ENCODE measurements at places on chromosomes 5 and 9.

GRCh38 chr9:83935276-83935935 lies 14.2 kb upstream of the KIF27 start:
- H3K27me3 ChIP-seq, result no peaks in the 10 kb centered on the region
- H3K27ac ChIP-seq, result no peak overlapping the region
- no peaks in the 10 kb centered on the region for H3K4me1 ChIP-seq

DNA sequence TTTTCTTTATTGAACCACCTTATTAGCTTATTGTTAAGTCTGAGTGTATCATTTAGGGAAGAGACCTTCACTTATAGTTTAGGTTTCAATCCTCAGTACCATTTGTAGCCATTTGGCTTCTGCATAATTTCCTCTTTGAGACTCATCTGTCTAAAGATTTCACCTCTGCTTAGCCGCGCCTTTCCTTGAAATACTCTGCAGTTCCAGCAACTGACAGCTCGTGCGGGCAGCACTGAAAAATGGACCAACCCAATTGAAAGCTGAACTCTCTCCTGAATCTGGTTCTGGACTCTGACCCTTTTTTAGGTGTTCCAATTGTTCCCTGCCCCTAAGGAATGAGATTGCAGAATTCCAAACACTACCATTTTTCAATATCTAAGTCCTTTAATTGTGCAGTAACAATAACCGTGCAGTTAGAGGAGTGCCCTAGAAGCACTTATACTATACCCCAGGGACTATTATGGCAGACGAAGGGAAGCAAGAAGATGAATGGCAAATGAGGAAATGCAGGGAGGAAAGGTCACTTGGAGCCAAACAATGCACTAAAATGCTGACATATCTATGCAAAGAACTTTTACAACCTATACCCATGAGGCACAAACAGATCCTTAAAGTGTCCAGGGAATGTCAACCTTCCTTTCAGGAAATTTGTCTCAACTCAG lies 50.1 kb upstream of the PDE4D start:
- no peaks in the 10 kb centered on the region for H3K4me1 ChIP-seq
- no peak overlapping the region for H3K27ac ChIP-seq
- peak; percentile 21 for DNase-seq
- H3K27me3 ChIP-seq, result no peaks in the 10 kb centered on the region

DNA sequence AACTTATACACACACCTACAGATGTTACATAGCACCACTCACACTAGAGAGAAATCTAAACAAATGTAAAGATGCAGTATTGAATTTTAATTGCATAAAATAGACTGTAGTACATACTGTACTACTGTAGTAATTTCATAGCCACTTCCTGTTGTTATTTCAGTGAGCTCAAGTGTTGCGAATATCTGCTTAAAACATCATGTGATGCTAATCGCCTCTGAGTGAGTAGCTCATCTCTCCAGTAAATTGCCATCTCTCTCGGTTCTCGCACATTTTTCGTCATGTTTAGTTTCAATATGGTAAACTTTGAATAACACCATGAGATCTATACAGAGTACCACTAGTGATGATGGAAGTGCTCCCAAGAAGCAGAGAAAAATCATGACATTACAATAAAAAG lies 22.0 kb upstream of the ARHGEF28 start:
- no peaks in the 10 kb centered on the region for H3K27me3 ChIP-seq
- no peak overlapping the region for H3K4me3 ChIP-seq
- no peak for DNase-seq
- H3K27ac ChIP-seq, result no peak overlapping the region
- H3K36me3 ChIP-seq, result no peaks in the 10 kb centered on the region

DNA sequence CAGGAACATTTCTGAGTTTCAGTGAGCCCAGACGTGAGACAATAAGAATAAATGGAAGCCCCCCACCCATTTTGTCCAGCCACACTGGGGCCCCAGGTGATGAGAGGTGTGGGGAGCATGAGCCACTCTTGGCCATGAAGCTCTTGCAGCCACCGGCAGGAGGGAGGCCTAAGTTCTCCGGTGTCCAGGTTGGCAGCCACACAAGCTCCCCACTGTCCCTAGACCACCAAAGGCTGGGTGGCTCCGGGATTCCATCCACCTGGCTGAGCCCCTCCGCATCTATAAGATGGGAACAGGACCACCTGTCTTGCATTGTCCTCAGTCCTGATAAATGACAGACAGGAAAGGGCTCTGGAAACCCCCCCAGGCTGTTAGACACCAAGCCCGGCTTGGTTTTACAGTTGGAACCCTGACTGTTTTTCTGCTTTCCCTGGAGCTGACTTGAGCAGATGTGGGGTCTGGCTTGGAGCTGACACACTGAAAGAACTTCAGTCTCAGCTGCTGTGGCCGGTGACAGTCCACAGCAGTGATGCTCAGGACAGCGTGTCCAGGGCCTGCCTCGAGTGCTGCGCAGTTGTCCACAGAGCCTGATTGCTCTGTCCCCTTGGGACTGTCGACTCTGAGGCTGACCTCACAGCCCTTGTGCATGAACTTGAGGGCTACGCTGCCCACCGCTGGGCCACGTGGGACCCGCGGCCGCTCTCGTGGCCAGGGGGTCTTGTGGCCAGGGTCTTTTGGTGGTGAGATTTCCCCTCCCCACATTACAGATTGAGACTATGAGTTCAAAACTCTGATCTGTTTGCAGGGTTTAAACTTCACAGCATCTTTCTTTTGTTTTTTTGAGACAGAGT lies 74.8 kb downstream of the PSMB7 start:
- H3K27ac ChIP-seq, result no peak overlapping the region
- H3K27me3 ChIP-seq, result no peaks in the 10 kb centered on the region
- H3K4me1 ChIP-seq, result no peaks in the 10 kb centered on the region
- DNase-seq, result no peak

- DNase-seq, result no peak
- H3K27ac ChIP-seq, result no peak overlapping the region
- no peaks in the 10 kb centered on the region for H3K4me1 ChIP-seq
These were observed 76.6 kb upstream of the PRRC1 start for GRCh38 chr5:127440831-127441230.

- H3K4me1 ChIP-seq, result peaks cover 4% of the 10 kb centered on the region
- DNase-seq, result no peak
- H3K4me3 ChIP-seq, result no peak overlapping the region
- H3K27me3 ChIP-seq, result no peaks in the 10 kb centered on the region
- H3K27ac ChIP-seq, result no peak overlapping the region
These were observed 24.5 kb downstream of the SEMA6A start for GRCh38 chr5:116550082-116550481.

All from colonic mucosa (tissue), 4 donors.